ENCODE measurements at places on chromosomes 3 and 15. TPM values are rescaled to one million over a fixed set of nuclear protein-coding genes. Genes with fewer than 3 reads are reported as not detected.

Gene CHP1
- total RNA-seq: 56.1 TPM

Gene OXSR1
- 41.2 TPM for total RNA-seq

Gene CPLX3
- total RNA-seq: not detected

Gene AMOTL2
- 51.1 TPM for total RNA-seq

Gene ZNF80
- not detected for total RNA-seq

Gene ARPC4
- total RNA-seq: 149 TPM

Gene STRIT1
- total RNA-seq: not detected

Gene SLC22A13
- not detected for total RNA-seq

Gene OXTR
- 10.1 TPM for total RNA-seq

Gene NR2E3
- 0.34 TPM for total RNA-seq

Gene LMLN
- total RNA-seq: 2.3 TPM

Gene DLG1
- 18.5 TPM for total RNA-seq

Gene LRRC3B
- not detected for total RNA-seq

Gene PLCH1
- 0.92 TPM for total RNA-seq

Gene SERPINI2
- total RNA-seq: not detected

Gene CHDH
- 1.8 TPM for total RNA-seq

Gene EPHB3
- total RNA-seq: 0.21 TPM

Gene ST3GAL6
- total RNA-seq: 0.68 TPM

Gene ZCWPW2
- not detected for total RNA-seq

Gene IL17RC
- total RNA-seq: 29.8 TPM

Gene ZMYND10
- total RNA-seq: 0.94 TPM

Gene PLA2G4E
- not detected for total RNA-seq

Gene PPIP5K1
- 4.6 TPM for total RNA-seq

Gene ZNF445
- total RNA-seq: 2.7 TPM

Gene SLC12A1
- not detected for total RNA-seq

Gene NRROS
- total RNA-seq: not detected

Gene ITIH1
- not detected for total RNA-seq

Gene CYP19A1
- total RNA-seq: 0.10 TPM

Gene PCSK6
- 12.4 TPM for total RNA-seq

Gene CTXN2
- not detected for total RNA-seq

Gene TMEM87A
- total RNA-seq: 26.1 TPM

Gene MYRIP
- not detected for total RNA-seq

Gene SEMA7A
- total RNA-seq: 1.6 TPM

Gene CYP8B1
- not detected for total RNA-seq

Gene ALG3
- 56.4 TPM for total RNA-seq

Gene XYLB
- 4.3 TPM for total RNA-seq

Gene GOLGA6L7
- total RNA-seq: not detected

Gene GP9
- not detected for total RNA-seq

Data from A549 treated with AZD2906 at 1 μM for 4 hours (cell line).